ENCODE measurements at places on chromosomes 11 and 22.

GRCh38 chr11:118398791-118399559, 2.4 kb upstream of the ATP5MG start:
- no peak for DNase-seq

- no peak for DNase-seq
Observed at GRCh38 chr22:39027717-39028116, 6.8 kb downstream of the APOBEC3D start.

DNA sequence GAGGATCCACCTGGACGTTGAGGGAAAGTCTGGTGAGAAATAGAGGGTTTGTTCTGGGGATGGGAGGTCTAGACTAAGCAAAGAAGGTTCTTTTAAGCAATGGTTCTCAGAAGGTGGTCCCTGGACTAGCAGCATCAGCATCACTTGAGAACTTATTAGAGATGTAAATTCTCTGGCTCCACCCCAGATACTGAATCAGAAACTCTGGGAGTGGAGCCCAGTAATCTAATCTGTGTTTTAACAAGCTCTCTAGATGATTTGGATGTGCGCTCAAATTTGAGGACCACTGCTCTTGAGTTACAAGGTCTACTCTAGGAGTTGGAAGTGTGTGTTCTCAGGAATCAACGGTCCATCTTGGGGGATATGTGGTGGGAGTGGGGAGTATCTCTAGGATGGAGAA, 3.3 kb upstream of the ABCG4 start:
- no peak for DNase-seq

- no peak for DNase-seq
Observed at GRCh38 chr11:96006037-96006436, 82.1 kb upstream of the MTMR2 start.
